ENCODE measurements at places on chromosomes 13 and 19. TPM values are rescaled to one million over a fixed set of nuclear protein-coding genes. Genes with fewer than 3 reads are reported as not detected.

The DNAAF3 gene
- polyA plus RNA-seq: 2.9 TPM

The PCDH20 gene
- polyA plus RNA-seq: 5.2 TPM

The CLEC11A gene
- 5.5 TPM for polyA plus RNA-seq

The GSX1 gene
- polyA plus RNA-seq: not detected

The CYP4F2 gene
- polyA plus RNA-seq: not detected

The ZNF536 gene
- polyA plus RNA-seq: 2.5 TPM

The NLRP11 gene
- not detected for polyA plus RNA-seq
